ENCODE measurements at places on chromosomes 16 and 17.

DNA sequence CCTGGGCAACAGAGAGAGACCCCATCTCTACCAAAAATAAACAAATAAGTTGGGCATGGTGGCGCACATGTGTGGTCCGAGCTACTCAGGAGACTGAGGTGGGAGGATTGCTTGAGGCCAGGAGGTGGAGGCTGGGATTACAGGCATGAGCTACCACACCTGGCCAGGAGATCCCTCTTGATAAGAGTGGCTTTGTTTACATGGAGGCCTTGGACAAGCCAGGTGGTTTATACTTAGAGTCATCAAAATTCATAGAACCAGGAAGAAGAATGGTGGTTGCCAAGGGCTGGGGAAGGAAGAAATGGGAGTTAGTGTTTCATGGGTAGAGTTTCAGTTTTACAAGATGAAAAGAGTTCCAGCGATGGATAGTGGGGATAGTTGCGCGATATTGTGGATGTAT, 8.8 kb upstream of the ZFP1 start:
- ATAC-seq = no peak

DNA sequence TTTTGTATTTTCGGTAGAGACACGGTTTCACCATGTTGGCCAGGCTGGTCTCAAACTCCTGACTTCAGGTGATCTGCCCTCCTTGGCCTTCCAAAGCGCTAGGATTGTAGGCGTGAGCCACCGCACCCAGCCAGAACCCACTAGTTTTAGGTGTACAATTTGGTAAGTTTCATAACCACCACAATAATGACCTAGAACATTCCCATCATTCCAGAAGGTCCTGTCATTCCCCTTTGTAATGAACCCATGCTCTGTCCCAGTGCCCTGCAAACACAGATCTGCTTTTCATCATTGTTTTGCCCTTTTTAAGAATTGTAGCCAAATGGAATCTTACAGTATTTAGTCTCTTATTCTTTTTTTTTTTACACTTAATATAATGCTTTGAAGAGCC, 35.6 kb upstream of the IRF8 start:
- no peak for ATAC-seq

- no peak for ATAC-seq
These were observed 170.6 kb upstream of the CIBAR2 start for GRCh38 chr16:85282842-85283241.

GRCh38 chr16:17460890-17461289, 9.9 kb downstream of the XYLT1 start:
- no peak for ATAC-seq

- ATAC-seq = peak; percentile 19
These were observed 15.7 kb upstream of the RNF222 start for GRCh38 chr17:8413328-8413727.

DNA sequence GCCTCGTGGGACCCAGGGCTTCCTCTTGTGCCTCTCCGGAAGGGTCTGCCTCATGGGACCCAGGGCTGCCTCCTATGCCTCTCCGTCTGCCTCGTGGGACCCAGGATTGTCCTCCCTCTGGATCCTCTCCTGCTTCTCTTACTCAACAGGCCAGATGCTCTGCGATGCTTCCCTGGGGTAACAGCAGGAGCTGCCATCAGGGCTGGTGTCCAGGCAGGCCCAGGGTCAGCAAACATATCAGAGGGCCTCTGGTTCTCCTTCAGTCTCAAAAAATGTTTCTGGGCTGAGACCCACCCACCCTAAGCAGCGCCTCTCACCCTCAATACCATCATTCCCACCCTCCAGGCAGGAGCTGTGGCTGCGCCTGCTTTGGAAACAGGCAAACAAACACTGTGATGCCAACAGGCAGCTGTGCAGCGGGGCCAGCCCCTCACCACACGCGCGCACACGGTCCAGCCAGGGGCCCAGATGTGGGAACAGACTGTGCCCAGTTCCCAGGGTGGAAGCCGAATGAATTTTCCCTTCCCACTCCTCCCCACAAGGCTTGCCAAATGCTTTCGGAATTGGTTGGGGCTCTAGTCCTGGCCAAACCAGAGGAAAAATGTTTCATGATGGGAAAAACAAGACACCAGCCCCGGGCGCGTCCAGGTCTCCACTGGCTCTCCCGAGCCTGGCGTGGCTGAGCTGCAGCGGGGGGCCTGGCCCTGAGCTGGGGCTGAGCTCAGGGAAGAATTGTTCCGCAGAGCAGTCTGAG, 11.3 kb downstream of the TIMM22 start:
- no peak for ATAC-seq

DNA sequence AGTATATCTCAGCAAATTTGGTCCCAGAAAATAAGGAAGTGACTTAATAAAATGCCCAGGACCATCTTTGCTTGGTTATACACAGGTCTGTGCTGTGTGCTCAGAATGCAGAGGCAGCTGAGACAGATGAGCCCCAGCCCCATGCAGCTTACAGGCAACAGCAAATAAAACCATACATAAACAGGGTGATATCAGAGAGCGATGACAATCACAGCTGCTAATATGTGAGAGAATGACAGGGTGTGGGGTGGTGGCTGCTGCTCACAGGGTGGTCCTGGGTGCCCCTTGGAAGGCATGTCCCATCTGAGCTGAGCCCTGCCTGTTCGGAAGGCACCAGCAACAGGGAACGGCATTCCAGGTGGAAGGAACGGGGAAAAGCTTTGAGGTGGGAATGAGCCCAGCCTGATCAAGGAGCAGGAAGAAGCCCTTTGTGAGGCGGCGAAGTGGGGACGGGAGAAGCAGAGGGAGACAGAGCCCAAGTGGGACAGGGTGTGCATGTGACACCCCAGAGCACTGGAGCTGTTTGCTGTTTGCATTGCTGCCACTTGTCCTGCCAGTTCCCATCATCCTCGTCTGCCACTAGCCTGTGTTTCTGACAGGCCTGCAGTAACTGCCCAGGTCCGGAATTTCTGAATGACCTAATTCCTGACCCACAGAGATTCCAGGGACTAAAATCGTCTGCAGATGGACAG, 150.5 kb downstream of the KATNIP start:
- no peak for ATAC-seq

- ATAC-seq = peak; percentile 92
These were observed at the start of gene SIRT7 for GRCh38 chr17:81917565-81918332. Gene SIRT7, minus strand, starts transcription at chr17:81918176. Its CDS starts 45 bp downstream, at chr17:81918131.

DNA sequence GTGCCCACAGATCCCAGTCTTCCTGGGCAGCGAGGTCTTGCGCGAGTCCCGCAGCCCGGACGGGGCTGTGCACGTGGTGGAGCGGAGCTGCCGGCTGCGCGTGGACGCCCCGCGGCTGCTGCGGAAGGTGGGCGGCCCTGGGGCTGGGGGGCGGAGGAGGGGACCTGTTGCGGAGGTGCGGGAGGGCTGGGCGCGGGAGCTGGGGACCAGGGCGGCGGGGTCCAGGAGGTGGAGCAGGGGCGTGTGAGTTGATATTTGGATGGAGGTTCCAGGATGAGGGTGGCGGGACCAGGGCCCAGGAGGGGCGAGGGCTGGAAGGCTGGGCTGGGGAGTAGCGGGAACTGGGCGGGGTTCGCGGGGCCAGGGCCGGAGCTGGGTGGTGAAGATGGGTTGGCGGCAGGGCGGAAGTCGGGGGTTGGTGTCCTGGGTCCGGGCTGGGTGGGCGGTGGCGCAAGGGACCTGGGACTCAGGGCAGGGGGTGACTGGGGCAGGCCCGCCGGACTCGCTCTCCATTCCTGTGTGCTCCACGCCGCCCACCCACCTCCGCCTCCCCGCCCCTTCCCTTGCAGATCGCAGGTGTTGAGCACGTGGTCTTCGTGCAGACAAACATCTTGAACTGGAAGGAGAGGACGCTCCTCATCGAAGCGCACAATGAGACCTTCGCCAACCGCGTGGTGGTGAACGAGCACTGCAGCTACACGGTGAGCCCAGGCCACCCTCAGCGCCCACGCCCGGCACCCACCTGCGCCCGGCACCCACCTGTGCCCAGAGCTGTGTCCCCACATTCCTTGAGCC, 29.6 kb downstream of the SEC14L5 start:
- ATAC-seq = no peak

DNA sequence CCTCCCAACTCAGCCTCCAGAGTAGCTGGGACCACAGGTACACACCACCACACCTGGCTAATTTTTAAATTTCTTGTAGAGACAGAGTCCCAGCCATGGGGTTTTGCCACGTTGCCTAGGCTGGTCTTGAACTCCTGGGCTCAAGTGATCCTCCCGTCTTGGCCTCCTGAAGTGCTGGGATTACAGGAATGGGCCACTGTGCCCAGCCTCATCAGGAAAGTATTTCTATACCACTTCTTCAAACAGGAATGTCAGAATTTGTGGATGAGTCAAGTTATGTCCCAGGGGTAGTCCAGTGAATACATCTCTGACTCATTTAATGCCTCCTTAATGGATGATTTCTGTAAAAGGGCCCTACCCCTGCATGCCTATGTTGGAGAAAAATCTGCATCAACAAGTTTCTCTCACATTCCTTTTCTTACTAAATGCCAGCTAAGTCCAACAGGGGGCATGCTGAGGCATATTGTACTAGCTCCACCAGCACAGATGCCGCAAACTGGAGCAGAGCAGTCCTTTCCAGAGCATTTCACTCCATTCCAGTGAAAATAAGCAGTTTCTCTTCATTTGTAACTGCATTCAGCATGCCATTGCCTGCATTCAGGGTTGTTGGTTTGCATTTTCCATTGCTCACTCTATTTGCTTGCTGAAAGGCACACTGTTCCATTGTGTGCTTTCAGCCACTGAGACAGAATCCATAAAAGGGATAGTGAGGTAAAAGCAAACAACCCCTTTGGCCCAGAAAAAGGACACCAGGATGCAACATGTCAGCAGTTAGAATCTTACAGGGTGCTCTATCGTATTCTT, 5.3 kb upstream of the CAVIN1 start:
- peak; percentile 66 for ATAC-seq

GRCh38 chr17:74861662-74862107, 2.0 kb upstream of the GRIN2C start:
- no peak for ATAC-seq

DNA sequence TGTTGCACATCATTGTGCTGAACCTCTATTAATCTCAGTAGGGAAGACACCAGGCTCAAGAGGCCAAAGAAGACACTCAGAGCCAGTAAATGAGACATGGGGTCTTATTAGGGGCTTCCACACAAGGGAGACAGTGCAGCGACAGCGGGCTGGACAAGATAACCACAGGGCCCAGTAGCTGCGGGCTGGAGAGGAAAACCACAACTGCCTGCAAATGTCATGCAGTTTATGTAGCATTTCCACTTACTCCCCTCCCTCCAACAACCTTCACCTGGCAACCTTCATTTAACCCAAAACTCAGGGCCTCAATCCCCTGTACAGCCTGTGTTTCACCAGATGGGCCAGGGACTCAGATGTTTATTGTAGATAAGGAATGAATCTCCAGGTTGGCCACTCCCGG, 185.6 kb downstream of the UTP18 start:
- no peak for ATAC-seq

DNA sequence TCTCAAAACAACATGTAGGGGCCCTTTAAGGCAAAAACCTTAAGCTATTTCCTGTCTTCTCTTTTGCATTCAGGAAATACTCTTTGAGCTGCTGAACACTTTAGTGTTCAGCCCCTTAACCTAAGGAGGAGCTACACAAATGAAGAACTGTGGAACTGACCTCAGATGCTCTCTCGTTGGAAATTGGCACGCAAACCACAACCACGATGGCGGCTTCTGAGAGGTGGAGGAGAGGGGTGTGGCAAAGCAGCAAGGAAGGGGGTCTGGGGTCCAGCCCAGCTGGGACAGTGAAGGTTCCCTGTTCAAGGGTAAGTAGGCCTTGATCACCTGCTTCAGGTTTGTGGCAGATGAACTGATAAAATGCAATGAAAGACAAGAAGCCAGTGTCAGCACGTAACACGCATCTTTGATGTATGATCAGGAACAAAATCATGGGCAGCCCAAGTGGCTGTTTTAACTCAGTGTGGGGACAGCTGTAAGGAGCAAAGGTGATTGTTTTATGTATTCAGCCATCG, 291.6 kb upstream of the TNRC6C start:
- peak; percentile 87 for ATAC-seq

- ATAC-seq = no peak
These were observed 32.1 kb downstream of the ZFHX3 start for GRCh38 chr16:73015612-73016487.

- no peak for ATAC-seq
These were observed 12.3 kb downstream of the KCNG4 start for GRCh38 chr16:84227548-84227947.

- no peak for ATAC-seq
These were observed 221.7 kb downstream of the RPTOR start for GRCh38 chr17:80766290-80766855.

- peak; percentile 36 for ATAC-seq
These were observed at the start of gene HNF1B for GRCh38 chr17:37744961-37745800. Gene HNF1B, minus strand, starts transcription at chr17:37745059. Its CDS starts 175 bp downstream, at chr17:37744884.

DNA sequence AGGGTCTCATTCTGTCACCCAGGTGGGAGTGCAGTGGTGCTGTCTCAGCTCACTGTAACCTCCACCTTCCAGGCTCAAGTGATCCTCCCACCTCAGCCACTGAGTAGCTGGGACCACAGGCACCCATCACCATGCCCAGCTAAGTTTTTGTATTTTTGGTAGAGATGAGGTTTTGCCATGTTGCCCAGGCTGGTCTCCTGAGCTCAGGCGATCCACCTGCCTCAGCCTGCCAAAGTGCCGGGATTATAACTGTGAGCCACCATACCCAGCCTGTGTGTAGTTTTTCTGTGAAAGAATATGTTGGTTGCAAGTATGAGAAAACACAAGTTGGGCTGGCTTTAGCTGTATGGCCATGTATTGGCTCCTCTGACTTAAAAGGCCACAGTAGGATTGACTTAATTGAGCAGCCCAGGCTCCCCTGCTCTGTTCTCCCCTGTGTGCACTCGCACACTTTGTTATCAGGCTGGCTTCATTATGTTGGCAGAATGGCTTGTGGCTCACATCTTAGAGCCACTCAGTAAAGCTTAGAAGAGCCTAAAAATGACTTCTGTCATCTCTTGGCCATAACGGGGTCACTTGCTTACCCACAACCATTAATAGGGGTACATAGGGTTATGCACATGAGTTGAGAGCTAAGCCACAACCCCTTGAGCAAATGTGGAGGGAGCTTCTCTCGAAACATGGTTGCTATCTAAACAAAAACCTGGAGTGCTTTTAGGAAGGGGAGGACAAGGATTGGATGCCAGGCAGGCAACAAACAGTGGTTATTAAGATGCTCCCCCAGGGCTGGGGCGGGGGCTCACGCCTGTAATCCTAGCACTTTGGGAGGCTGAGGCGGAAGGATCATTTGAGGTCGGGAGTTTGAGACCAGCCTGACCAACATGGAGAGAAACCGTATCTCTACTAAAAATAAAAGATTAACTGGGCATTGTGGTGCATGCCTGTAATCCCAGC, 6.1 kb downstream of the HAPSTR1 start:
- ATAC-seq = no peak

DNA sequence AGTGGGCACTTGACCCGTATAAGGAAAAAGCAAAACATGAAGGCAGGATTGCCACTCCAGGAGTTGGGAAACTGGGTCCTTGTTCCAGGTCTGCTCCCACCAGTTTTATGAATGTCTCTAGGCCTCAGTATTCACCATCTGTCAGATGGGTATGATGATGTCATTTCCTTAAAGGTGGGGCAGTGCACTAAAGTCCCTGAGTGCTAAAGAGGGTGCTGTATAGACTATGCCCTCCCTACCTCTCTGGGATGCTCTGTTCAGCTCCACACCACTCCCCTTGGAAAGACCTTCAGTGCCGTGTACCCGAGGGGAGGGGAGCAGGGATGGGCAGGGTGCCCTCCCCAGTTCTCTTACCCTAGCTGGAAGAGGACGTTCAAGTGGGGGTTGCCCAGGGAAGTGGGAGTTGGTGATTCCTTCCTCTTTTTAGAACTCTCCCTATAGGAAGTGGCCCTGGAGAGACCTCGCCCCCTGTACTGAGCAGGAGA, 2.2 kb downstream of the LASP1 start:
- no peak for ATAC-seq

GRCh38 chr17:64291268-64291851, 28.3 kb upstream of the TEX2 start:
- ATAC-seq = no peak

All from activated T-helper 17 cell treated with anti-CD3 and anti-CD28 coated beads, Interleukin-2, amount 50 U/mL, for 72 hours (primary cell).